ENCODE measurements at places on chromosomes 5 and 9.

GRCh38 chr9:74117731-74118130, 379.4 kb upstream of the RORB start:
- no peak for DNase-seq

DNA sequence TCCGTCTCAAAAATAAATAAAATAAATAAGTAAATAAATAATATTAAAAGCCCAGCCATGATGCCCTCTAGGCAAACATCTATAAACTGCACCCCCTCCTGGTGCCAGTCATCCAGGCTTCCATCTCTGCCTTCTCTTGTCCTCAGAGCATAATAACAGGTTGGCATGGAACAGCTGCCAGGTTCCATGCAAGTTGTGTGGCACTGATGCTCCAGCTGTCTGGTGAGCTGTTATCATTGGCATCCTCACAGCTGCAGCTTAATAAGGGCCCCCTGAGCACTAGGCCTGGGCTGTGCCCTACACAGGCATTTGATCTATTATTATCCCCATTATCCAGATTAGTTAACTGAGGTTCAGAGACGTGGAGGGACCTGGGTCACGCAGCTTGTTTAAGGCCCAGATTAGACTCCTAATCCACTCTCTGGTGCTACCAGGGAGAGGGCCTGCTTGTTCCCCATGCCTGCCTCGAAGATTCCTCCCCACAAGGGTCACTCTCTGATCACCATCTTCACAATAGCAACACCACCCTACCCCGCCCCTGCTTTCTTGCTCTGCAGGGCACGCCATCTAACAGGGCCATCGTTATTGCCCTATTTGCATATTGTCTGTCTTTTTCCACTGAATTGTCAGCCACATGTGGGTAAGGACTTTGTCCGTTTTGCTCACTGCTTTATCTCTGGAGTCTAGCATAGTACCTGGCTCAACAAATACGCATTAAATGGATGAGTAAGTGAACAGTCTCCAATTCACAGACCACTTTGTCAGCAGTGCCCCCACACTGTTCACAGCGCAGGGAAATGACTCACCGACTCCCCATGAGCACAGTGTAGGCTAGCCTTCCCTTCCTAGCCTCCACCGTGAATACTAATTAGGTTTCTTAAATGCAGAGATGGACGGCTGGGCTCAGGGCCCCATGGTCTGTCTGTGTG, 1.5 kb upstream of the DNM1 start:
- DNase-seq: no peak

- DNase-seq: no peak
Observed at GRCh38 chr9:27787891-27788290, 214.6 kb upstream of the C9orf72 start.

DNA sequence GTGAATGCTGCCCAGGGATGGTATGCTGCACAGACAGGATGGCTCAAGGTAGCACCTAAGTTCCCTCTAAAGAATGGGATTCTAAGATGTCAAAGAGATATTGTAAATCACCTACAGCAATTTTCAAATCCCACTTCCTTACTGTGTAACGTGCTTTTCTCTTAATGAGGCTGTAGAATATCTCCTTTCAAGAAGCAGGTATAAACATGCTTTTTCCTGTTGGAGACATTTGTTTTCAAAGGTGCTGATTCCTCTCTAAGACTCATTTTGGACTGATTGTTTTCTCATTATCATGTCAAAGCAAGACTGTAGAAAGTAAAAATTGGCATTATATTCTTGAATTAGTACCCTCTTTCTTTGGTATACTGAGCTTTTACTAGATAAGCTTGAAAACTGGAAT, 412.6 kb upstream of the PAPPA start:
- no peak for DNase-seq

DNA sequence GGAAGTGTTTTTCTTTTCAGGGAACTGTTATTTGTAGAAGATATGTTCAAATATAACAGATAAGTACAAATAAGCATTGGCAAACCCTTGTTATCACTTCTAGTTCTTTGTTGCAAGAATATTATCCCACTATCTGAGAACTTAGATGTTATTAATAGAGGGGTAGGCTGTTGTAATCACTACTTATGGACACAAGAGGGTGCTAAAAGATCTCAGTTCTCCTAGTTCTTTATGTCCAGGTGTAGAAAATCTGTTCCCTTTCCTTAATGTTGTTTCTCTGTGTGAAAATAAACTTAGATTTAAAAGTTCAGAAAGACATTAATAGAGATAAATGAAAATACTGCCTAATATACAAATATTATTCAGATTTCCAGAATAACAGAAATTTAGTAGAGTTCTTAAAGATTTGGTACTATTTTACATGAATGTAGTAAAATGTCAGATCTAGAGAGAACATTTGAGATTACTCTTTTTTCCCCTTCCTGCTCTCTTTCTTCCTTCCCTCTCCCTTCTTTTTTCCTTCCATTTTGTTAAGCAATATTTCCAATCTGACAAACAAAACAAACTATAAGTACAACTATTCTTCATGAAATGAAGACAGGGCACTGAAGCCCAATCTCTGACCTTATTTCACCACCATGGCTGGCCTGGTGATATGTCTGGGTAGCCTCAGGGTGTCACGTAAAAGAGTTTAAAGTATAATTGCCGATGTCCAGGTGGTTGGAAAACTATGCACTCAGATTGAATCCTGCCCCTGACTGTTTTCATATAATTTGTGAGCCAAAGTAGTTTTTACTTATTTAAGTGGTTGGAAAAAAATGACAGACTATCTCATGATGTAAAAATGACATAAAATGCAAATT, 43.6 kb upstream of the C5orf46 start:
- no peak for DNase-seq

- no peak for DNase-seq
Observed at GRCh38 chr5:149749481-149750365, 19.6 kb downstream of the PPARGC1B start.

GRCh38 chr9:137031904-137032640, at the start of gene FUT7:
Gene FUT7, minus strand, starts transcription at chr9:137032088. Its CDS starts 97 bp downstream, at chr9:137031991.
- no peak for DNase-seq

GRCh38 chr5:17411436-17412402, 86.3 kb upstream of the TAF11L2 start:
- DNase-seq: no peak

- DNase-seq: no peak
Observed at GRCh38 chr5:172943283-172943841, 15.9 kb upstream of the RPL26L1 start.

- no peak for DNase-seq
Observed at GRCh38 chr5:92051741-92052140, 668.6 kb upstream of the ARRDC3 start.

DNA sequence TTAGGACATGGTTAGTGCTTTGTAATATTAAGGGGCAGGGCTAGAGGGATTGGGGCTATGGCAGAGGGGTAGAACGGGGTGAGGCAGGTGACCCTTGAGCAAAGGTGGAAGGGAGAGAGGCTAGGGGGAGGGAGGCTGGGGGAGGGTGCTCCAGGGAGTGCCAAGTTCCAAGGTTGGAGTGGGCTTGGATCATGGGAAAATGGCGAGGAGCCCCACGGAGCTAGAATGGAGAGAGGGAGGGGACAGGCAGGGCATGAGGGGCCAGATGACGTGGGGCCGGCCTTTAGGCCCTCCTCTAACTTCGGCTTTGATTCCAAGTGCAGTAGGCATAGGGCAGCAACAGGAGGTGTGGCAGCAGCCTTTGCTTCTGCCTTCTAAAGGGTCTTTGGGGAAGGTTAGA, 171.8 kb upstream of the PANK3 start:
- DNase-seq: no peak

- DNase-seq: no peak
Observed at GRCh38 chr5:151680944-151681427, 5.7 kb downstream of the SPARC start.

GRCh38 chr5:173689171-173689736, 72.8 kb upstream of the BOD1 start:
- DNase-seq: no peak

GRCh38 chr9:14398473-14398872, 84.5 kb upstream of the NFIB start:
- no peak for DNase-seq
